Activated T-helper 17 cell treated with anti-CD3 and anti-CD28 coated beads, Interleukin-2, amount 50 U/mL, for 72 hours (primary cell): ENCODE measurements at places on chromosomes 7 and 10. TPM values are rescaled to one million over a fixed set of nuclear protein-coding genes. Genes with fewer than 3 reads are reported as not detected.

GPR15LG gene
- not detected for total RNA-seq

TAS2R4 gene
- 2.8 TPM for total RNA-seq

SPDYE2 gene
- total RNA-seq: not detected

FAM20C gene
- 0.08 TPM for total RNA-seq

HSPA14 gene
- 23.3 TPM for total RNA-seq

SPDYE16 gene
- 0.45 TPM for total RNA-seq

NFE2L3 gene
- total RNA-seq: 24.1 TPM

ATRNL1 gene
- total RNA-seq: 0.63 TPM

RAB18 gene
- 78.1 TPM for total RNA-seq

LDB3 gene
- not detected for total RNA-seq

TMEM176B gene
- total RNA-seq: not detected

SPACDR gene
- total RNA-seq: 17.3 TPM

PLEKHS1 gene
- total RNA-seq: not detected

CYP3A7 gene
- not detected for total RNA-seq

KCTD7 gene
- total RNA-seq: 15.5 TPM

TMEM130 gene
- not detected for total RNA-seq

TACC2 gene
- not detected for total RNA-seq

AMPH gene
- total RNA-seq: not detected

ACSM6 gene
- not detected for total RNA-seq

CRYGN gene
- not detected for total RNA-seq

NRCAM gene
- not detected for total RNA-seq

CALHM1 gene
- 0.11 TPM for total RNA-seq

DOCK4 gene
- 0.50 TPM for total RNA-seq

CYP2C9 gene
- total RNA-seq: not detected

MMP21 gene
- not detected for total RNA-seq

LIPJ gene
- not detected for total RNA-seq

EEPD1 gene
- total RNA-seq: 5.1 TPM

H2BK1 gene
- not detected for total RNA-seq

GNG11 gene
- total RNA-seq: not detected
